ENCODE measurements at places on chromosomes 7 and 10. TPM values are rescaled to one million over a fixed set of nuclear protein-coding genes. Genes with fewer than 3 reads are reported as not detected.

GRCh38 chr10:132296666-132297443 is 10.9 kb downstream of the STK32C start:
- DNase-seq, result no peak

- no peak for DNase-seq
Observed at GRCh38 chr7:20133803-20134202, 83.4 kb downstream of the MACC1 start.

- no peak for DNase-seq
Observed at GRCh38 chr7:90584378-90584777, 11.7 kb upstream of the CDK14 start.

GRCh38 chr10:12707461-12708185 is 293.9 kb downstream of the CCDC3 start:
- peak; percentile 52 for DNase-seq

DNA sequence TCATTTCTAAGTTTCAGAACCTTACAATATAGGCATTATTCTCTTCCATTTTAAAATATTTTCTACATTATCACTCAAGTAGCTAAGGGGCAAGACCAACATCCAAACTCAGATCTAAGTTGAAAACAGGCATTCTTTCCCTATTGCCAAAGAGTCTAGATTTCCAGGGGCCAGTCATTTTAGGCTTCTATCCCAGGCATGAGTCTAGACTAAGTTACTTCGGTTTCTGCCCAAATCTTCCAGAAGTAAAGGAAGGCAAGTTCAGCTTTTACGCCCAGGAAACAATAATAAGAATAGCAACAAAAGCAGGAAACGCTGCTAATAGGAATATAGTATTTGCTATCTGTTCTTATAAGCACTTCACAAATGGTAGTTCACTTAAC is 189.9 kb downstream of the DGKI start:
- DNase-seq, result no peak

GRCh38 chr10:24908793-24909423 is 43.5 kb downstream of the PRTFDC1 start:
- no peak for DNase-seq

GRCh38 chr10:112811741-112812551 is 138.1 kb upstream of the TCF7L2 start:
- DNase-seq, result no peak

DNA sequence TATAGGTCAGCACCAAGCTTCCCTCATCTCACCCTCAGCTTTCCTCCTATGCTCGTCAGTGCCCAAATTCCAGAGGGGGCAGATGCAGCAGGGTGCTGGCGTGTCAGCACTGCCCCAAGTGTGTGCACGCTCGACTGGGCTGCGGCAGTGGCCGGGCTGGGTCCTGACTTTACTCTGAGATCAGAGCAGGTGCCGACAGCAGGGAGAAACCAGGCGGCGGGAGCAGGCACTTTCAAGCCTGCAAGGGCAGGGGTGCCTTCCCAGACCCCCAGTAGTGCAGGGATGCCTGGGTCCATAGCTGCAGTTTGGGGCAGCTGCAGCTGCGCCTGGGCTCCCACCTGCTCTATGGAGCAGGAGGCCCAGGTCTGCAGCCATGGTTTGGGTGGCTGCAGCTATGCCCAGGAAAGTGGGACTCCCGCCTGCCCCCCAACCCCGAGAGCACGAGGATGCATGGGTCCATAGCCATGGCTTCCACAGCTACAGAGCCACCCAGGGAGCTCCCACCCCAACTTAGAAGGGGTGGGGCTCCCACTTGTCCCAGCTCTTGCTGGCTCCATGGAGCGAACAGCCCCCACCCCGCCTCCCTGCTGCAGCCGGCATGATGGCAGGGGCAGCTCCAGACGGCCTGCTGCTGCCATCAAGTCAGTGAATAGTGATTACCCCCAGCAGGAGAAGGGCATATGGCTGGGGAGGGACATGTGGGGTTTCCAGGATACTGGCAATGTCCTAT is 199.2 kb upstream of the KMT2E start:
- no peak for DNase-seq

The TRPV5 gene
- total RNA-seq, result 2.1 TPM

The SLC29A3 gene
- total RNA-seq, result 14.0 TPM

The SLC18A2 gene
- 2.0 TPM for total RNA-seq

The GRID1 gene
- total RNA-seq, result 8.1 TPM

The WDR86 gene
- total RNA-seq, result 20.3 TPM

The ZCCHC24 gene
- 38.6 TPM for total RNA-seq

The NXPH1 gene
- 0.37 TPM for total RNA-seq

The RELN gene
- 5.8 TPM for total RNA-seq

The PPP1R3C gene
- total RNA-seq, result 5.8 TPM

The SRRM3 gene
- 8.4 TPM for total RNA-seq

The ASIC3 gene
- total RNA-seq, result 37.9 TPM

The GFRA1 gene
- total RNA-seq, result 23.8 TPM

The UPP1 gene
- 17.2 TPM for total RNA-seq
